Stimulated activated naive CD4-positive, alpha-beta T cell treated with Interleukin-2 at 50 U/mL for 16 hours (primary cell): ENCODE measurements at places on chromosomes 16 and 17.

- DNase-seq, result no peak
These were observed 347.0 kb downstream of the WWOX start for GRCh38 chr16:78446486-78446885.

- DNase-seq, result no peak
These were observed 80.9 kb upstream of the MTMR4 start for GRCh38 chr17:58595194-58595792.

DNA sequence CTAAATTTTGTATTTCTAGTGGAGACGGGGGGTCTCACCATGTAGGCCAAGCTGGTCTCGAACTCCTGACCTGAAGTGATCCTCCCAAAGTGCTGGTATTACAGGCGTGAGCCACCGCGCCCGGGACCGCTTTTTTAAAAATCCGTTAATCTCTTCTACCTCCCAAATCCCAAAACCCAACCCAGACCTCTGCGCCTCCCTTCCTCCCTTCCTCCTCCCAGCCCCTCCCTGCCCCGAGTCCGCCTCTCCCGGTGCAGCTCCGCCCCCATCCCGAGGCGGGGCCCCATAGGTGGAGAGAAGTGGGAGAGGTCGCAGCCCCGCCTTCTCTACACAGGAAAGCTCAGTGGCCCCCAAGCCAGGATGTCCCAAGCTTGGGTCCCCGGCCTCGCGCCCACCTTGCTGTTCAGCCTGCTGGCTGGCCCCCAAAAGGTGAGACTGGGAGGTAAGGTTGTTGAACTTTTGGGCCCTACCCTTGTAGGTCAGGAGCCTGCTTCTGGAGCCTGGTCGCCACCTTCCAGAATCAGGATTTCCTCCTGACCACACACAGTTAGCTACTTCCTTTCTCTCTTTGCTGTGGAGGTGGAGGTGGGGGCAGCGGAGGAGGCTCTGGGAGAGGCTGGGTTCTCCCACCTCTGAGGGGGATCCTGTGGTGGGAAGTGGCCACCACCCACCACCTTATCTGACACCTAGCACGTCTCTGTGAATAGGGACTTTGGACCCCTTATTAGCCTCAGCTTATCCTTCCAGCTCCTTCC, at the start of gene TMEM92:
Gene TMEM92, plus strand, starts transcription at position 325 of the 755 bp plus-strand sequence. Its CDS starts 36 bp downstream, at position 361.
- no peak for DNase-seq

- peak; percentile 85 for DNase-seq
These were observed 12.4 kb upstream of the AURKB start for GRCh38 chr17:8222630-8223355.

- DNase-seq, result no peak
These were observed 148.1 kb upstream of the HS3ST3A1 start for GRCh38 chr17:13749891-13750235.

DNA sequence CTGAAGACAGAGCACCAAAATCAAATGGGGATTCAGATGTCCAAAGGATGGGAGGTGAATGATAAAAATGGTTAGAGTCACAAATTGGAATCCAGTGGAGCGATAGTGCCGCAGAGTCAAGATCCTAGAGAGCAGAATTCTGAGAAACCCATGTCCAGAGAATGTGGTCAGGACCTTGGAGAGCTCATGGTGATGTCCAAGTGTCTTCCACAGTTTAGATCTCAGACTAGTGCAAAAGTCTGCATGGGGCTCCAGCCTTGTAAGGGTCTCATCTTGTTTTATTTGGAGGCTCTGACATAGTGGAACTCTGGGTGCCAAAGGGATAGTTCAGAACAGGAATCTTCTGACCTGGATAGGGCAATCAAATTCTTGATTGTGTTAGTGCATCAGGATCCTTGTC, 245.9 kb upstream of the HSBP1 start:
- no peak for DNase-seq

GRCh38 chr16:25260416-25260815, 2.8 kb upstream of the ZKSCAN2 start:
- no peak for DNase-seq

DNA sequence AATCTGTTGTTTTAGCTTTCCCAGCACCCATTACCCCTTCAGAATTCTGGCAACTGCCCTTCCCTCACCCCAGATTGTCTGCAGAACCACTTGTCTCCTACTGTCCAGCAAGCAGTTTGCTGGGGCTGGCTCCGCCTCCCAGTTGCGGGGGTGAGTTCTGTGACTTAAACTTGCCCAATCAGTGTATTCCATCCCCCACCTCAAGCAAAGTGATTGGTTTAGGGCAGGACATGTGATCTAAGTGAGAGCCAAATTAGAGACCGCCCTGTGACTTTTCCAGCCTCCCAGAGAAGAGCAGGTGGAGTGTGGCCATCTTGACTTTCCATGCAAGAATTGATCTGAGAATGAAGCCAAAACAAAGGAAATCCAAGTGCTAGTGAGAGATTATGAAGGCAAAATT, 22.7 kb upstream of the SRCIN1 start:
- DNase-seq, result no peak

GRCh38 chr17:61040666-61041065, 359.0 kb upstream of the TBX2 start:
- no peak for DNase-seq

DNA sequence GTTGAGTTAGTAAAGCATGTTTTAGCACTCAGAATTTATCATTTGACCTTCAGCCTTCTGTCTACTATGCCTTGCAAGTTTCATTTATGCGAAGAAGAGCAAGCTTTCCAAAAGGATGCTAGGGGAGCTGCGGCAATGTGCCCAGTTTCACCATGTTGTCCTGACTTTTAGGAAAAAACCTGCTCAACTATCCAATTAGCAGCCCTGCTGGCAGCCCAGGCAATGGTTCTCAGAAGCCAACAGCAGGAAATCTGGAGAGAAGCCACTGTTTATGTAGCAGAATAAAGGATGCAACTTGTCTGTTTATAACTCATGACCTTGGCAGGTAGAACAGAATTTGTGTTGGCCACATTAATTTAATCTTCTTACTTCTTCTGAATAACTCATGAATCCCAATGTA, 230.8 kb downstream of the ABCC12 start:
- DNase-seq, result no peak

GRCh38 chr16:18037051-18037450, 299.5 kb downstream of the NPIPA8 start:
- no peak for DNase-seq

- DNase-seq, result no peak
These were observed 1.2 kb downstream of the DUSP14 start for GRCh38 chr17:37490638-37491614.

DNA sequence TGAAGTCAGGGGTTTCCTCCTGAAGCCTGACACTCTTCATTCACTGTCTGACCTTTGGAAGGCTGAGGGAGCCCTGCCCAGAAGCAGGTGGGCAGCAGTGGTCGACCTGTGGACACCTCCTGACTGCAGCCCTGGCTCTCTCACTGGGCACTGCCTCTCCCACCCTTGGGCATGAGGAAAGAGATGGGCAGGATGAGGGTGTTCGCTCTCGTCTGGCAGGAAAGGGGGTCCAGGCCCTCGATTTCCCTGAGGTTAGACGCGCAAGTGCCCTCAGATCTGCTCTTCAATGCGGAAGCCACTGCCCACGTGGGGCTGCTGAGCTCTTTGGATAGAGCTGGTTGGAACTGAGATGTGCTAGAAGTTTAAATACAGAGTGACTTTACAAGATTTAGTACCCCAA, 171.9 kb downstream of the AHSP start:
- no peak for DNase-seq

DNA sequence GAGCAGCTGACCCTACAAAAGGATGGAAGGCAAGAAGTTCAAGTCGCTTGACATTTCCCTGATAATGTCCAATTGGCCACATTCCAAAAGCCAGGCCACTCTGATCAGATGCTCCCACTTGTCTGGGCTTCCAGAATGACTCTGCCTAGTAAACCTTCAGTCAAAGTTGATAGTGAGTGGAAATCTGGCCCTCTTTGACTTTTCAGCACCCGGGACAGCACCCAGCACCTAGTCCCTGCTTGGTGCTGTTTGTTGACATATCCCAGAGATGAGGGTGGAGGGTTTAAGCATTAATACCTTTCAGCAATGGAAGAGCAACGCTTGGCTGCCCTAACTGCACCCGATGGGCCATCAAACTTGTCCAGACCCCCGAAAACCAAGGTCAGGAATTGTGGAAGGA, 131.3 kb downstream of the AIPL1 start:
- DNase-seq, result no peak

DNA sequence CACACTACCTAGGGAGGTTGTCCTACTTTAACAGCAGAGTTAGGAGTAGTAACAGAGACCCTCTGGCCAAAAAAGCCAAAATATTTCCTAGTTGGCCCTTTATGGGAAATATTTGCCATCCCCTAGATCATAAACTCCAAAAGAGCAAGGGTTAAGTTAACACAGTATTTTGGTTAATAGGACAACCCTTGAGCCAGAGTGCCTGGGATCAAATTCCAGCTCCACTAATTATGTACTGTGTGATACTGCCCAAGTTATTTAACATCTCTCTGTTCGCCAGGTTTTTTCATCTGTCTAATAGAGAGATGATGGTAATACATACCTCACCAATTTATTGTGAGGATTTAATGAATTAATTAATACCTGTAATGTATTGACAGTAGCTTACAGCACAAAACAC, 767.4 kb downstream of the KCNJ2 start:
- no peak for DNase-seq

DNA sequence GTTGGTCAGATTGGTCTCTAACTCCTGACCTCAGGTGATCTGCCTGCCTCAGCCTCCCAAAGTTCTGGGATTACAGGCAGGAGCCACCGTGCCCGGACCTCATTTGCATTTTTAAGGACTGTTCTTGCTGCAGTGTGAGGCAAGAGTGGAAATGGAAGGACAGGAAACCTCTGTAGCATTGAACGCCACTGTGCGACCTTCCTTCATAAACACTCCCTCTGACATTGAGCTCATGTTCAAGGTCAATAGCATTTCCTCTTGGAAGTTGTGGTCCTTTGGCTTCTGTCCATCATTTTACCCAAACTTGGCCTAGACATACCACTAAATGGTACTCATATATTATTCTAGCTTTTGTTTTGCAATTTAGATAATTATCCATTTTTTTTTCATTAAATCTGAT, 32.8 kb upstream of the ABCA8 start:
- no peak for DNase-seq

- DNase-seq, result no peak
These were observed 253.1 kb downstream of the RBFOX1 start for GRCh38 chr16:7585705-7586104.

GRCh38 chr17:64941761-64942160, 22.5 kb upstream of the LRRC37A3 start:
- DNase-seq, result no peak

GRCh38 chr16:52563767-52564611, 17.0 kb upstream of the TOX3 start:
- DNase-seq, result no peak

GRCh38 chr17:76141212-76142038, at the start of gene FOXJ1:
TSS of gene FOXJ1 (minus strand) at chr17:76141245. CDS start at chr17:76140395, 850 bp downstream.
- peak; percentile 83 for DNase-seq

DNA sequence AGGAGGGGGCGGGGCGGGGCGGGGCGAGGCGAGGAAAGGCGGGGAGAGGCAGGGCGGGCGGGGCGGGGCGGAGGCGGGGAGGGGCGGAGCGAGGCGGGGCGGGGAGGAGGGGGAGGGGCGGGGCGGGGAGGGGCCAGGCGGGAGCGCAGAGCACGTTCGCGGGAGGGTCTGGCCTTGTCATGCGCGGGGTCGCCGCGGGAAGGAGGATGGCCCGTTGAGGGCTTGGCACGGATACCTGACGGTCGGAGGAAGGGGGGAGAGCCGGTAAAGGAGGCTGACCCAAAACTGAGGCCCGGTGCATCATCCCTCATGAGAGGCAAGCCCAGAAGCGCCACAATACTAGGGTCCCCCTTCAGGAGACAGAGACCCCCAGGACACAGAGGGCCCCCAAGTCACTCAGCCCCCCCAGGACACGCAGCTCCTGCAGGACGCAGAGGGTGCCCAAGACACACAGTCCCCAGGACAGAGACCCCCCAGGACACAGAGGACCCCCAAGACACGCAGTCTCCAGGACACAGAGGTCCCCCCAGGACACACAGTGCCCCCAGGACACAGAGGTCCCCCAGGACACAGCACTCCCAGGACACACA, 593 bp upstream of the WDR45B start:
- no peak for DNase-seq

- no peak for DNase-seq
These were observed 78.4 kb downstream of the AIPL1 start for GRCh38 chr17:6356562-6356961.

DNA sequence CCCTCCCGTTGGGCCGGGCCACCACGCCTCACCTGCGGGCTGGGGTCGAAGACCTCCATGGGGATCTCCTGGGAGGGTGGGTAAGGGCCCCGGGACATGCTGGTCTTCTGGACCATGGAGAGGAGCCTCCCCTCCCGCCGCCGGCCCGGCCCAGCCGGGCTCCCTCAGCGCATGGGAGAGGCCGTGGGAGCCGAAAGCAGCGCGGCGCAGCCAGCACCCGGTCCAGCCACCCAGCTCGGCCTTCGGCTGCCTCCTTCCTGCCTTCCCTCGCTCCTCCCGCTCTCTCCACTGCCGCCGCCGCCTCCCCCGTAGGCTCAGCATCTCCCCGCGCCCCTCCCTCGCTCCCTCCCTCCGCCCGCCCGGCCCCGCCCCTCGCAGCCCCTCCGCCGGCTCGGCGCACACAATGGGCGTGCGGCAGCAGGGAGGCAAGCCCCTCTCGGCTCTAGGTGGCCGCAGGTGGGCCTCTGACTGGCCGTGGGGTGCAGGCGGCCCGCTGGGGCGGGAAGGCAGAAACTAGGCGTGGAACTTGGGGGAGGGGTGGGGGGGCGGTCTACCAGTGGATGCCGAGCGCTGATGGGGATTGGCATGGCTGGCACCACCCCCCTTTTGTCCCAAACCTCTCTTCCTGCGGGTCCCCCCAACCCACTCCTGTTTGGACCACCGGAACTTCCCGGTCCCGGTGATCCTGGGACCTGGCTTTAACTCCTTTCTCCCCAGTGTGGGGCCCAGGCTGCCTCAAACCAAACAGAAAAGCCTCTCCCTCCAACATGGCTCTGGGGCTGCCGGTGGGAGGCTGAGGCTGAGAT, at the start of gene CACNB1:
Gene CACNB1, minus strand, starts transcription at position 290 of the 806 bp plus-strand sequence. Its CDS starts 174 bp downstream, at position 116.
- DNase-seq, result peak; percentile 76

- DNase-seq, result no peak
These were observed 5.3 kb downstream of the GPRC5B start for GRCh38 chr16:19879241-19879792.

DNA sequence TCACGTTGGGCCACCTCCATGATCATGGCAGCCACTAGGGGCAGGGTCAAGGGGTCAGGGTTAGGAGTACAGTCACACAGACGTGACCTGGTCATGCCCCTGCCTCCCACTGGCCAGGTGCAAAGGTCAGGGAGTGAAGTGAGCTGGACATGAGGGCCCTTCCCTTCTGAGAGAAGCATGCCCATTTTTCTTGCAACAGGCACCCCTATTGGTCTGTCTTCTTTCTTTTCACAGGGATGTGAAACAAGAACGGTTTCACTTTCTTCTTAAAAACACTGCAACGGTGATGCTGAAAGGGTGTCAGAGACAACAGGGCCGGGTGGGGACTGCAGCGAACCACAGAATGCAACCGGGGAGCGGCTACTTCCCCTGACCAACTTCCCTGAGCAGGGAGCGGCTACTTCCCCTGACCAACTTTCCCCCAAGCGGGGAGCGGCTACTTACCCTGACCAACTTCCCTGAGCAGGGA, 52.1 kb upstream of the DOC2B start:
- DNase-seq, result no peak

GRCh38 chr16:71396594-71396993, 38.1 kb downstream of the CALB2 start:
- no peak for DNase-seq
